ENCODE measurements at places on chromosomes 2 and 18.

GRCh38 chr2:98649135-98649991, 41.0 kb downstream of the UNC50 start:
- no peak for DNase-seq

DNA sequence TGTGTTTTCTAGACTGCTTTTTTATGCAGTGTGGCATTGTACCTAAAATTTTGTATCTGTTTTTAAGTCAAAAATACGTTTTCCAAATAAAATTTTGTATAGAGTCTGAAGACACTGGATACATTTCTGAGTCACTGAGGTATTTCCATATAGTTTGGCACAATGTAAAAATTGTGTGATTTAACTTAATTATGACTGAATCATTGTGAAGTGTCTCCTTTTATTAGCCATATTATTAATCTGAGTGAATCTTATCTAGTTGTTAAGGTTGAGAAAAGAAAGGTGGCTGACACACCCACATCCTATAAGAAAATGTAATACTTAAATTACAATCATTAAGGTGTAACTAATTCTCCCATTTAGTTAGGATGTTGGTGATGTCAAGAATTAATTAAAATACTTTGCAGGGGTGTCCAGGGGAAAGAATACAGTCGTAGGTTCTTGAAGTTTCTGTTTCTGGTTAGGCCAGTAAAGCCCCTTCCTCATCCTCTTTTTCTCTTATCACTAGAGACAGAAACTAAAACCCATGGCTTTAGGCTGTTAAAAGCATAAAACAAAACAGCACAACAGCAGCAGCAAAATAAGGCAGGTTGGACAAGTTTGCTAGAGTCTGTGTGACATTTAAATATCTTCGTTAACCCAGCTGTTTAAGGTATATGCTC, 71.6 kb downstream of the UBE2E3 start:
- DNase-seq, result no peak

GRCh38 chr2:239781454-239781853, 243.7 kb downstream of the NDUFA10 start:
- no peak for DNase-seq

DNA sequence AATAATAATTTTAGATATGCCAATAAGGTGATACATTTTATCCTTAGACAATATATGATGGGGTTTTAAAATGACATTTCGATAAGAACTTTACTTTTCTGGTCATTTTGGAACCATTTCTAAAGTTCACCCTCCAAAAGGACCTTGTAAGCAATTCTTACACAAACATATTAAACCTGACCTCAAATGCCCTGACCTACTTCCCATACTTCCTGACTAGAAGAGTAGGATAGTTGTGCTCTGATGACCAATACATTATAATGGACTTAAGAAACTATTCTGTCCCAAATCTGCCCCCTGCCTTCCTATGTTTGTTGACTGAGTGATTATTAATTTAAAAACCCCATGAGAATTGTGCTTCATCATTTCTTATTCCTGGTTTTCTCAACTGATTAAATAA, 24.6 kb downstream of the GCA start:
- DNase-seq, result no peak

DNA sequence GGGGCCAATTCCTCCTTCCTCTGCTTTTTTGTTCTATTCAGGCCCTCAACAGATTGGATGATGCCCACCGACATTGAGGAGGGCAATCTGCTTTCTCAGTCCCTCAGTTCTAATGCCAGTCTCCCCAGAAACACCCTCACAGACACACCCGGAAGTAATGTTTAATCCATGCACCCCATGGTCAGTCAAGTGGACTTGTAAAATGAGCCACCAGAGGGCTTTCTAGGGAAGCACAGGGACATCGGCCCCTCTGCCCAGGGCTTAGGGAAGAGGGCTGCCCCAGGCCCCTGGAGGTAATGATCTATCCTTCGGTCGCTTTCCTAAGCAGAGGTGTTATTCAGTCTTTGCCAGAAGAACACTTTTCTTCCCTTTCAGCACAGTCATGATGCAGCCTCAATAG, 107.4 kb downstream of the PDCL3 start:
- DNase-seq, result no peak

DNA sequence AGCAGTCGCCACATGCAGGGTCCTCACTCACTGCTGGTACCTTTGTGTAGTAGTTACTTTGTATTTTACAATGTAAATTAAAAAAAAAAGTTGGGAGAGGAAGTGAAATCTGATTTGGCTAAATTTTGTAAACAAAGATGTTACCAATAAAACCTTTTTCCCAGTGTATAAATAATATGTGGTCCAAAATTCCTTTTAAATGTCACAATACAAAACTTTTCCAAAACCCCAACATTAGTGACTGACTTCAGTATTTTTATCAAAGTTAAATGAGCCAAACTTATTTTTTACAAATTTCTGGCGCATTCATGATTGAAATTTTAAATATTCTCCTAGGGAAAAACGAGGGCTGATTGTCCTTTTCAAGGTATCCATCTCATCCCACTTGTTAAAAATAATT, 239.9 kb downstream of the AGAP1 start:
- DNase-seq, result no peak

GRCh38 chr2:199223791-199224190, 233.9 kb downstream of the SATB2 start:
- DNase-seq, result no peak

- no peak for DNase-seq
Measured at GRCh38 chr2:209431701-209432100, 7.9 kb downstream of the MAP2 start.

- no peak for DNase-seq
Measured at GRCh38 chr2:14577843-14578242, 54.7 kb upstream of the LRATD1 start.

DNA sequence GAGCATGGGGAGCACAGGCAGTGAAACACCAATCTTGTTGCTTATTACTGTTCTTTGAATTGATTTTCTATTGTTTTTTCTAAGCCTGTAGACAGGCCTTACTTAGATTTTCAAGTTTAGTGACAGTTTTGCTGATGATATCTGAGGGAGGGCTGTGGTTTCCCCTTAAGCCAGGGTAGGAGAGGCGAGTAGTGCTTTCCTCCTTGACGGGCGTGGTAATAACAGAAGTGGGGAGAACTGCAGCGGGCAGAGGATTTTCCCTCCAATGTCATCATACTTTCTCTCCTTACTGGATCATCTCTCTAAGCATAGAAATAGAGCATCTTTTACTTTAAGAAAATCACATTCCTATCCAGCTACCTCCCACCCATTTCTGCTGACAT, 314.4 kb downstream of the ALK start:
- no peak for DNase-seq

- no peak for DNase-seq
Measured at GRCh38 chr2:176500901-176501300, 231.7 kb downstream of the MTX2 start.

- DNase-seq, result no peak
Measured at GRCh38 chr2:151182899-151183809, 78.5 kb downstream of the RBM43 start.

- DNase-seq, result no peak
Measured at GRCh38 chr2:217612211-217612610, 390.6 kb downstream of the TNS1 start.

DNA sequence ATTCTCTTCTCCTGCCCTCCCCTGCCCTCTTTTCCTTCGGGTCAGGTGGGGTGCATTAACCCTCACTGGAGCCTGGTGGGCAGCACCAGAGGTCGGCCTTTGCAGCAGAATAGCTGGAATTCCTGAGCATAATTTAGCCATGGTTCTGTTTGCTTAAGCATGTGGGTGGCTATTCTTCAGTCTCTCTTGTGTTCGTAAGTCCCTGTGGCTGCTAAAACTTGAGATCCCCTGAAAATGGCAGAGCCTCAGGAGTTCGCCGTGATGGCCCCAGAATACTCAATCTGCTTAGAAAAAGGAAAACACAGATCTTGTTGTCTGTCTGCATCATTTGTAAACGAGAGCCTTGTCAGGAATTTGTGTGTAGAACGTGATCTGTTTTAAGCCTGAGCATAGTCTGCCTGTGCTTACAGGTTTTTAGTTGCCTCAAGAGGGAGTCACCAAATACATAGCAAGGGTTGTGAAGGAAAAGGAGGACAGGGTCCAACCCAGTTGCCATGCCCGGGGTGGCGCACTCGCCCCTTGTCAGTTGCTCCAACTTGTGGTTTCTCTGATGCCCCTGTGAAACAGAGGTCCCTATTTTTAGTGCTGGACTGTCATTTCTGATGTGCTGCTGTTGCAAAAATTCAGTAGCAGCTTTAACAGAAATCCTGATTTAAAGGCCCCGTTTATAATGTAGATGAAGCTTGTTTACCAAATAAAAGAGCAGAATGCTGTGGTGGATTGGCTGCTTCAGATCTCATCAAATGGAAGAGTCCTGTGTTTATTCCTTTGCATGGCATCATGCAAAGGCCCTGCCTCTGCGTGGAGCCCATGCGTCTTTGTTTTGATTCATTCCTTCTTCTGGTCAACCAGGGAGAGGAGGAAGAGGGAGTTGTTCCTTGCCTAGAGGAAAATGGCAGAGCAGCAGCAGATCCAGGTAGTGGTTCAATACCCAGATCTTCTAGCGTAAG, 74.8 kb downstream of the WDSUB1 start:
- no peak for DNase-seq

All from activated gamma-delta T cell (primary cell).